ENCODE measurements at places on chromosomes 6 and 20. TPM values are rescaled to one million over a fixed set of nuclear protein-coding genes. Genes with fewer than 3 reads are reported as not detected.

The MUC22 gene
- under 0.01 TPM for polyA plus RNA-seq

The FOXS1 gene
- polyA plus RNA-seq = 7.5 TPM

- DNase-seq = no peak
These were observed 37.5 kb downstream of the SNX9 start for GRCh38 chr6:157860505-157860991.

- DNase-seq = no peak
These were observed 19.0 kb downstream of the EPB41L1 start for GRCh38 chr20:36173451-36173933.

DNA sequence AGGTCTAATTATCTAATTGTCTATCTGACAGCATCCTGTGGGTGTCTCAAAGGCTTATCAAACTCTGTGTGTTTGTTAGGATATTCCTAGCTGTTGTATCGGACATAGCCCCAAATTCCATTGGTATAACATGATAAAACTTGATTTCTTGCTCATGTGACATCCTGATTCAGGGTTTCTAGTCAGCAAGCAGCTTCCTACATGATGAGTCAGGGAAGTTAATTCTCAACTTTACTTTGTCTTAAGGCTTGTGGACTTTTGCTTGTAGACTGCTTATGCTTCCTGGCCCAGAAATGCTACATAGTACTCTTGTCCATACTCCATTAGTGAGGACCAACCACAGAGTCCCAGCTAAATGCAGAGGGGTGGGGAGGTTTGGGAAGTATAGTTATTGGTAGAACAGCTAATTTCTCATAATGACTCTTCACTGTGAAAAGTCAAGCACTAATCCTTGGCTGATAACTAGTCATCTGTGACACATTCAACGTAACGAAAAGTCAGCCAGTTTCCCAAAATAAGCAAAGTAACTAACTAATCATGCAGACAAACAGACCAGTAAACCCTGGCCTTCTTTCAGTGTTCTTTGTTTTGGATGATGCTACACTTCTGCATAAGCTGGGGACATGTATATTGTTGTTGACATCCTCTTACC is 25.8 kb downstream of the NKAIN2 start:
- no peak for DNase-seq

DNA sequence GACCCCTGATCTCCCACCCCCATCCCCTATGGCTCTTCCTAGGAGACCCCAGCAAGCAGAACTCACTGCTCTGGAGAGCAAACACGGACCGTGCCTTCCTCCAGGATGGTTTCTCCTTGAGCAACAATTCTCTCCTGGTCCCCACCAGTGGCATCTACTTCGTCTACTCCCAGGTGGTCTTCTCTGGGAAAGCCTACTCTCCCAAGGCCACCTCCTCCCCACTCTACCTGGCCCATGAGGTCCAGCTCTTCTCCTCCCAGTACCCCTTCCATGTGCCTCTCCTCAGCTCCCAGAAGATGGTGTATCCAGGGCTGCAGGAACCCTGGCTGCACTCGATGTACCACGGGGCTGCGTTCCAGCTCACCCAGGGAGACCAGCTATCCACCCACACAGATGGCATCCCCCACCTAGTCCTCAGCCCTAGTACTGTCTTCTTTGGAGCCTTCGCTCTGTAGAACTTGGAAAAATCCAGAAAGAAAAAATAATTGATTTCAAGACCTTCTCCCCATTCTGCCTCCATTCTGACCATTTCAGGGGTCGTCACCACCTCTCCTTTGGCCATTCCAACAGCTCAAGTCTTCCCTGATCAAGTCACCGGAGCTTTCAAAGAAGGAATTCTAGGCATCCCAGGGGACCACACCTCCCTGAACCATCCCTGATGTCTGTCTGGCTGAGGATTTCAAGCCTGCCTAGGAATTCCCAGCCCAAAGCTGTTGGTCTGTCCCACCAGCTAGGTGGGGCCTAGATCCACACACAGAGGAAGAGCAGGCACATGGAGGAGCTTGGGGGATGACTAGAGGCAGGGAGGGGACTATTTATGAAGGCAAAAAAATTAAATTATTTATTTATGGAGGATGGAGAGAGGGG is 1.4 kb downstream of the LTA start:
- DNase-seq = no peak

- DNase-seq = no peak
These were observed 43.9 kb downstream of the NCR2 start for GRCh38 chr6:41379306-41379705.

The TCF15 gene
- 41.0 TPM for polyA plus RNA-seq

The CLPSL2 gene
- polyA plus RNA-seq = not detected

DNA sequence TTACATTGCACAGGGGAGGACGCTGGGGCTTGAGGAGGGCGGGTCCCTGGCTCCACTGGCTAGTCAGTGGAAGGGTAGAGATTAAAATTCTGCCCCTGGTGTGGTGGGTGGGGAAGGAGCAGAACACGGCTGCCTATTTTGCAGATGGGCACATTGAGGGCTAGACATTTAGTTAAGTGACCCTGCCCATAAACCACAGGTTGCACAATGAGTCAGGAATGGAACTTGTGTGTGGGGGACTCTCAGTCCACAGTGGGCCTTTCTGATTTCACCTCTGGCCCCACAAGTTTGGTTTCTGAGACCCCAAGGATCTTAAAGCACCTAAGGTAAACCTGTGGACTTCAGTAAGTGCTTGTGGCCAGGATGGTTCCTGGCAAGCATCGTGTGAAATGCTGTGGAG is 22.0 kb upstream of the CCDC167 start:
- no peak for DNase-seq

The KIF25 gene
- polyA plus RNA-seq = 0.95 TPM

DNA sequence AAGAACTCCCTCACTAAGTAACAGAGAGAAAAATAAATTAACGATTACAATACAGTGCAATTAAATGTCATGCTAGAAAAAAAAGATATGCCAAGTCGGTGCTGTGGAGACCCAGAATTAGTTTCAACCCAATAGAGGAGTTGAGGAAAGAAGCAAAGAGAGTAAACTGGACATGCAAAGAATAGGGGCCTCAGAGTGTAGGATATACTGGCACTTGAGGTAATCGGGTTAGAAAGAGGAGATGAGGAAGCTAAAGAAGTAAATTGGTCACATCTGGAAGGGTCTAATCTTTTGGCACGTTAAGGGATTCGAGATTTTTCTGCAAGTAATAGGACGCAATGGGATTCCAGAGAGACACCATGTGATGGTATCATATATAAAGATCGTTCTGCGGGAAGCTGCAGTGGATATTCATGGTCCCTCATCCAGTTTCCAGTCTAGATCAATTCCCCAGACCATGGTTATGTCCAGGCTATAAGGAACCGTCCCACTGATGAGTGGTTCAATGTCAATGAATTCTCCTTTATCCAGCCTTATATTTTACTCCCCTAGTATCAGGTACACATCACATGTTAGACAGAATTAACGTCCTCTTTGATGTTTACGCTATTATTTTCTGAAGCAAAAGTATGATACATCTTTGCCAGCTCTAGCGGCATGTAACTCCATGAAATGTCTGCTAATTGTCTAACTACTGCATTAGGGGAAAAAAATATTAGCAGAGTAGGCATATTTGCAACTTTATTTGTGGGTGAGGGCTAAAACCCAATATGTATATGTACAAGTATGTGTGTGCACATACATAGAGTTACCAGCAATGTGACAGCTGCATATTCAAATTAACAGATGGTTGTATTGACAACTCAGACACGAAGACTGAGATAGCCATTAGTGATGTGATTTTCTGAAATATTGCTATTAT is 1.1 kb upstream of the TBC1D32 start:
- DNase-seq = no peak

- DNase-seq = no peak
These were observed 10.7 kb upstream of the ULBP3 start for GRCh38 chr6:150079604-150080003.

The FAM83C gene
- polyA plus RNA-seq = 0.03 TPM

- peak; percentile 80 for DNase-seq
These were observed 541 bp downstream of the SNX21 start for GRCh38 chr20:45833883-45834796.

GRCh38 chr20:51886891-51887608 is 84.7 kb upstream of the SALL4 start:
- no peak for DNase-seq

The C6orf132 gene
- 1.8 TPM for polyA plus RNA-seq

The GUCA1A gene
- not detected for polyA plus RNA-seq

GRCh38 chr20:56537997-56538396 is 5.0 kb downstream of the FAM209B start:
- no peak for DNase-seq

The SERINC3 gene
- polyA plus RNA-seq = 38.9 TPM

The GLO1 gene
- polyA plus RNA-seq = 60.1 TPM

DNA sequence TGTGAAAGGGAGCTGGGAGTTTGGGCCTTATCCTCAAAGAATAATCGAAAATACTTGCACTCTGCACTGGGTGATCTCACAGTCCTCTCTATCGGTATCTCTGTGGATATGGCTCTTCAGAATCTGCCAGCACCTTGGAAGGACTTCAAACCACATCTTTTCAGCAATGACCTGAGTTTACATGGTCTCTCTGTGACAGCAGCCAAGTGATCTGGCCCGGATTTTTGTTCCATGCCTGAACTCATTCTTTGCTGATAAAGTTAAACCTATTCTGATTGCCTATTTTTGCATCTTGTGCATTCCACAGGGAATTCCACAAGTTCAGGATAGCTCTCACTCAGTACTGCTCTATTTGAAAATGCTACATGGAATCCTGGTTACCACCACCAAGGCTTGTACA is 98.9 kb downstream of the HDGFL1 start:
- DNase-seq = peak; percentile 48

The ATP9A gene
- polyA plus RNA-seq = 3.9 TPM

DNA sequence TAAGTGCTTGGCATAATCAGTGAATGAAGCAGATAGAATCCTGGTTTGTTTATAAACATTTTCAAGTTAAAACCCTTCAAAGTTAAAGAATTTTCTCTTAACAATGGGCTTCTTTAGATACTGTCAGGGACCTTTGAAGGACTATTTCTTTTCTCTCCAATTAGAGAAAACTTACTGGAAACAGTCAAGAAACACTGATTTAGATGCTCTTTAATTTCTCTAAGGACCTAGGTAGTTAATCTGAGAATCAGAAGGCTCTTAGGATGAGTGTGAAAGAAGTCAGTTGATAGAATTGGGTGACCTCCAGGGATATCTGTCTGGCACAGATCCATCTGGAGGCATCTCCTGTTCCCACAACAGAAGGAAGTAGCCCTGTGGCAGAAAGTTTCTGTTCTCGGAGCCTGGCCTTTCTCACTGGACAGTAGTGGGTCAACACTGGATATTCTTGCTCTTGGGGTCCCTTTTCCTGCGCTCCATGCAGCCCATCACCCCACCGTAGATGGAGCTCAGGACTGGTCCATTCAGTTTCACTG is 22.5 kb downstream of the KIAA0408 start:
- DNase-seq = no peak

The SIRPD gene
- not detected for polyA plus RNA-seq

The HAO1 gene
- polyA plus RNA-seq = not detected

GRCh38 chr20:3106658-3107463 is 22.3 kb upstream of the AVP start:
- DNase-seq = no peak

DNA sequence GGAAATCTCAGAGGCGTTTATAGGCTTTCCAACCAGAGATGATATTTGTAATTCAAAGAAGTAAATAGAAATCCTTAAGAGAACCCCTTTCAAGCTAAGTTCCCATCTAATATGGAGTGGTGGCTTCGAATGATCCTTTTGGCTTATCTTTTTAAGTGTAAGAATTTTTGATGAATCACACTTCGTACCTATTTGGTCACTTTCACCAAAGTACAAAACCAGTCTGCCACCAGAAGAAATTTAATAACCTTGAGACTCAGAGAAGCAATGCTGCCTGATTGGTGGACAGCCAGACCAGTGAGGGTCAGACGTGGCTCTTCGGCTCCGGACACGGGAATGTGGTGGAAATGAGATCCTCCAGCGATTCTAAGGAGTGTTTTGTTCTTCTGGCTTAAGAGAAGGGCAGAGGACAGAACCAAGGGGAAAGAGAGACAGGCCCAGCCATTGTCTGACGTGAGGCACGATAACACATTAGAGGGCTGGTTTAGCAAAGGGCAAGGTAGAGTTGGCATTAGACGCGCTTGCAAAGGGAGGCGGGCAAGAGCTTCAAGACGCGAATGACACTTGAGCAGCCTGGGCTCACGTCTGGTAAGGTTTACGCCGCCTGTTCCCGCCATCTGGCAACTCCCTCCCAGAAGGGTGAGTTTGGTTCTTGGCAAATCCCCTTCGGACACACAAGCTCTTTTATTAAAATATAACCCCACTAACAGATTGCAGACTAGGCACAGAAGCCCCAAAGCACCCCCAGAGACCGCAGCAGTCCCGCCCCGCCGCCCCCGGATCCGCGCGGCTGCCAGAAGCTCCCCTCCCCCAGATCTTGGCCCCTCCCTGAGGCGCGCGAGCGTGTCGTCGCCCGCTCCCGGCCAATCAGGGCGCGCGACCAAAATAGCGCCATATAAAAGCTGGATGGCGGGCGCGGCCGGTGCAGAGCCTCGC is 50.0 kb upstream of the EZR start:
- peak; percentile 89 for DNase-seq

The PDCD2 gene
- polyA plus RNA-seq = 45.5 TPM

GRCh38 chr6:1024587-1024986 is 287.3 kb upstream of the FOXQ1 start:
- DNase-seq = no peak

The GJA10 gene
- not detected for polyA plus RNA-seq

DNA sequence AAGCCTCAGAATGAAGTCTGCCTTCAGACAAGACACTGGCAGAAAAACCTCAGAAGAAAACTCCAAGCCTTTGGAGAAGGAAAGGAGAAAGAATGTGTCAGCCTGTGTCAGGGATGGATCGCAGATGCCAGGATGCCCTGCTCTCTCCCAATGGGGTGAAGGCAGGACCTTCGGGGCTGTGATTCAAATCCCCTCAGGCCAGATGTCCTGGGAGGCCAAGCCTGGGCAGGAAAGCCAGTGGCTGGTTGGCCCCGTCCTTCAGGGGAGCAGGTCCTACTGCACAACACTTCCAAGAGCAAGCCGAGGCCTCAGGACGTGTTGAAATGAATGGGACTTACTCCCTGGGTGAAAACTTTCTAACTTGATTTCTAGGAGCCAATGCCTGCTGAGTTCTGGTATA is 36.5 kb downstream of the GJA10 start:
- DNase-seq = no peak

- no peak for DNase-seq
These were observed 141.7 kb downstream of the MTFR2 start for GRCh38 chr6:136108361-136108945.

DNA sequence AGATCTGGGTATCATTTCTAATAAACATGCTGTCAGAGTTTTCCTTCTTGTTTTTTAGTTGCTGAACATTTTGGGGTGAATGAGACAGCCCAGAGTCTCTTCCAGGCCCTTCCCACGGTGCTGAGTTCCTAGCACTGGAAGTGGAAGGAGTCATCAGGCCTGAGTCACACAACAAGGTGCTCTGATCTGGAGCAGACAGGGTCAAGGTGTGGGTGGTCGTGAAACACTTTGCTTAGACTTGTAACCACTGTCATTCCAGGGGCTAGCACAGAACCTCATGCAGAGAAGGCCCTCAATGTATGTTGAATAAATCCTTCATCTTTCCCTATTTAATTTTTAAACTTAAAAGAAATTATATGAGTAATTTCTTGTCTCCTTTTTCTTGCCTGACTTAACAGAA is 60.6 kb downstream of the TXLNB start:
- DNase-seq = no peak

The CDSN gene
- 0.15 TPM for polyA plus RNA-seq

- no peak for DNase-seq
These were observed 240.8 kb downstream of the FOXA2 start for GRCh38 chr20:22343612-22344011.

The ADGB gene
- not detected for polyA plus RNA-seq
